ENCODE measurements at places on chromosomes 12 and 14.

- DNase-seq, result no peak
Measured at GRCh38 chr14:75445236-75445635, 17.4 kb downstream of the JDP2 start.

- DNase-seq, result no peak
Measured at GRCh38 chr12:3496957-3497356, 6.0 kb downstream of the PRMT8 start.

- DNase-seq, result no peak
Measured at GRCh38 chr12:4211372-4211771, 62.2 kb upstream of the CCND2 start.

- DNase-seq, result peak; percentile 28
Measured at GRCh38 chr12:121391619-121392324, 8.1 kb upstream of the RNF34 start.

GRCh38 chr12:47801170-47801903, 18.4 kb downstream of the HDAC7 start:
- no peak for DNase-seq

DNA sequence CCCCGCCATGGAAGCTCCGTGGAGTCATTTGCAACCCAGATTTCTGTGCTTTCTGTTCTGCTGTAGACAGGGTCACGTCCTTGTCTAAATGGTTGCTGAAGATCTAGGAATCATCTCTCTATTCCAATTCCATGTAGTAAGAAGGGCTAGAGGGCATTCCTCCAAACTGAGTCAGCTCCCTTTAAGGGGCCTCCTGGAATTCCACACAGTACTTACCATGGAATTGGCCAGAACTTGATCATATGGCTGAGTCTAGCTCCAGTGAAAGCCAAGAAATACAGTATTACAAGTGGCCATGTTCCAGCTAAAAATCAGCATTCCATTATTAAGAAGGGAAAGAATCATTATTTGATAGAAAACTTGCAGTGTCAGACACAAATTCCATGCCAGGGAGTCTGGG, 171.9 kb downstream of the PRKCH start:
- no peak for DNase-seq

GRCh38 chr14:39291701-39292100, 58.0 kb downstream of the MIA2 start:
- no peak for DNase-seq

GRCh38 chr12:29148596-29148910, 525 bp upstream of the FAR2 start:
- DNase-seq, result peak; percentile 37

DNA sequence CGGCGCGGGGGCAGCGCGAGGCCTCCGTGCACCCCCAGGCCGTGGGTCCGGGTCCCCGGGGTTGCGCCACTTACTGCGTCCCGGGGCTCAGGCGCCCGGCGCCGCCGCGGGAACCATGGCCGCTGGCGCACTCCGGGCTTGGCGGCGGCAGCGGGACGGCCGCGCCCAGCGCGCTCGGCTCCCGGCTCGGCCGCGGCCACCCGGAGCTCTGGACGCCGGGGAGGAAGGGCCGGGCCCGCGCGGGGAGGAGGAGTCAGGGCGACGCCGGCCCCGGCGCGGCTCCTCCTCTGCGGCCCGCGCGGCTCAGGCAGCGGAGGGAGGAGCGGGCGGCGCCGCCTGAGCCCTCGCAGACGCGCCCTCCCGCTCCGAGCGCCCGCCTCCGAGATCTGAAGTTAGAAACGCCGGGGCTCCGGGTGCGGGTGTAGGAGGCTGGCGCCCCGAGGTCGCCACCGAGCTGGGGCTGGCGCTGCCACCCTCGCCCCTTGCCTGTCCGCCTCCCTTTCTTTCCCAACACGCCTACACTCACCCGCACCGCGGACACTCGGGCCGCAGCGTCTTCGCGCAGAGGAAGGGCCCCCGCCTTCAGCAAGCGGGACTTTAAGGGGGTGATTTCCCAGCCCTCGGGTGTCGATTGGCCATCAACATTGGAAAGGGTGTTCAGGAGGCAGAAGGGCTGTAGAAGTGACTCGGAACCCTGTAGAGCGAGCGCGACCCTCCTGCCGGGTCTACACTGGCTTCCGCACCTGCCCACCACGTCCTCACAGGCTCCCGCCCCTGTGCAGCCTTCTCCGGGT, at the start of gene NIN:
Gene NIN, minus strand, starts transcription at position 231 of the 794 bp plus-strand sequence. CDS start 9,106 bp downstream, outside the sequence.
- DNase-seq, result peak; percentile 69

DNA sequence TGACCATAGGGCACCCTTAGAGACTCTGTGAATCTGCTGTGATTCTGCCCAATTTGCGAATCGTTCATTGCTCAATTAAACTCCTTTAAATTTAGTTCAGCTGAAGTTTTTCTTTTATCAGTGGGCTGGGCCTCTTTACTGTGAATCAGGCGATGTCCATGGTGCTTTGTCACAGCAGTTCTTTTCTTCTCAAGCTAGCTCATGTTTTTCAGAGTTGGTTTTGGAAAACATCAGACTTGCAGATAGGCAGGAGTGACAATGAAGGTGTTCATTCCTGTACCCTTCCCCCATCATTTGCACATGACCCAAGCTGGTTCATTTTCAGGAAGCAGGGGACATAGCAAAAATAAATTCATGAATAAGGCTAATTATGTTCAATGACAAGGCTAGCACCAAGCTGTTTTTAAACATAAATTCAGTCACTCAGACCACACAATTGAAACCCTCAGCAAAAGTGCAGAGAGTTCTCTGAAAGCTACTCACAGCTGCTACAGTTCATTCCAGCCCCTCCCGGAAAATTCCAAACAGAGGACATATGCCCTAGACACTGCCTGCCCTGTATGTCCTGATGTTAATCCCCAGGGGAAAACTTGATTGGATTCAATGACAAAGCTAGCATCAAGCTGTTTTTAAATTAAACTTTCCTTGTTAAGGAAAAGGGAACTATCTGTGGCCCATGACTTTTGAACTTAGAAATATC, 383.3 kb downstream of the C12orf75 start:
- no peak for DNase-seq

Data from stimulated activated naive CD4-positive, alpha-beta T cell treated with Interleukin-2 at 50 U/mL for 16 hours (primary cell).